SW 1271 (cell line): ENCODE measurements at places on chromosomes 5 and 9.

DNA sequence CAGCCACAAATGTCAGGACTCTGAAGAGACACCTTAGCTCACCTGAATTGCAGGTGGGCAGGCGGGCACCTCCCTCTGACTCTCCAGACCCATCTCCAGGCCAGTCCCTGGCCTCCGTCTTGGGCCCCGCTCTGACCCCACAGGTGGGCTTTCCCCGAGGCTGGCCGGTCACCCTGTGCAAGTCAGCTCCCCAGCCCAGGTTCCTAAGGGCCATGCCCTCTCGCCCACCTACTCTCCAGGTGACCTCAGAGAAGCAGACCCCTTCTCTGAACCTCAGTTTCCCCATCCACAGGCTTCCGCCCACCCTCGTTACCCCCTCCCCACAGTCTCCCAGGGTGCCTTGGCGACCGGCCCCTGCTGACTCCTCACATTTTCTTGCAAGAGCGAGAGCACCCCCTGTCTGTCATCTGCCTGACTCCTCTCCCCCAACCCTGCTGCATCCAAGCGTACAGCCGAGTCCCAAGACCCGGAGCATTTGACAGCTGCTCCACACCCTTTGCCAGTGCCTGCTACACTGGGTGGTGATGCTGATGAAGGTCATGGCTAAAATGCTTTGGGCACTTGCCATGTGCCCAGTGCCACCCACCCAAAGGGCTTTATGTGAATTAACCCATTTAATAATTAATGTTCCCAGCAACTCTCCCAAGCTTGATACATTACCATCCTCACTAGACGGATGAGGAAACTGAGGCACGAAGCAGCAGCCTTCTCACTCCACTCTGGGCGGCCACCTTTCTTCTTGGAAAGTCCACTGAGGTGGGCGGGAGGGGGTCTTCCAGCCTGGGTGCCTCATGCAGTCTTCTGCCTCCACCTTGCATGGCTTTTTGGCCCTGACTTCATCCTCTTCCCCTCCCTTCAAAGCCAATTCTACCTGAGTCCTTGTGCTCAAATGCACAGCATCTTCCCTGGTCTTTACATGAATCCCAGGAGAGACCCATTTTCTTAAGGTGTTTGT, 51.1 kb upstream of the ORM1 start:
- peak; percentile 8 for DNase-seq

GRCh38 chr5:170261528-170262043, 28.8 kb downstream of the C5orf58 start:
- no peak for DNase-seq

DNA sequence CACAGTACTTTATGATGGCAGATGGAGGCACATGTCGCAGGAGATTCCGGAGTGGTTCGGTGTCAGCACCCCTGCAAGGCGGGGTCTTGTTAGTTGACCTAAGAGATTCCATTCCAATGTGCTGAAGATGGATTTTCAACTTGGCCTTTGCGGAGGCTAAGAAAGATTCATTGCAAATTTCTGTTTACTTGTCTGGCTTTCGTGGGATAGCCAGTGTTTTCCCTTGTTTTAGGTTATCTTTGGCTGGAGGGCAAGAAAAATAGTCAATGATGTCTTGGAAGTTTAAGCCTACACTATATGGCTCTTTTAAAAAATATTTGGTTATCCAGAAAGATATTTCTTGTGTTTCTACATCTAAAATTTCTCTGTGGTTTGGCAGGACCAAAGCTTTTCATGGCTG, 123.6 kb upstream of the PTCH1 start:
- DNase-seq = no peak

- DNase-seq = no peak
Observed at GRCh38 chr5:111074244-111074643, 2.7 kb downstream of the TSLP start.

DNA sequence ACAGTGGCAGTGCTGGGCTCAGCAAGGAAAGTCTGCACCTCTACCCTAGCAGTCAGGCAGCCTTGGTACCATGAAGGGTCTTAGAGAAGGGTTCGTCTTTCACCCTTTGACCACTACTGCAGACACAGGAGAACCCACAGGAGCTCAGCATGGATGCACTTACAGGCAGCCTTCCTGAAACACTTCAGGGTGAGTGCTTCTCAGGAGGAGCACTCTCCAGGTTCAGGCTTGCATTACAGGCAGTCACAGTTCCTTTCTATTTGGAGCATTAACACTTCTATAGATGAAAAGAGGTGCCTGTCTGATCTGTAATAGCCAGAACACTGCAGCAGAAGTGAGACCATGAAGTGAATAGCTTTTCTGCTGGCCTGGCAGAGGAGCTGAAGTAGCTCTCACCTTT, 8.7 kb upstream of the CYLC2 start:
- DNase-seq = no peak

- no peak for DNase-seq
Observed at GRCh38 chr5:14408969-14409586, 172.5 kb upstream of the OTULINL start.

DNA sequence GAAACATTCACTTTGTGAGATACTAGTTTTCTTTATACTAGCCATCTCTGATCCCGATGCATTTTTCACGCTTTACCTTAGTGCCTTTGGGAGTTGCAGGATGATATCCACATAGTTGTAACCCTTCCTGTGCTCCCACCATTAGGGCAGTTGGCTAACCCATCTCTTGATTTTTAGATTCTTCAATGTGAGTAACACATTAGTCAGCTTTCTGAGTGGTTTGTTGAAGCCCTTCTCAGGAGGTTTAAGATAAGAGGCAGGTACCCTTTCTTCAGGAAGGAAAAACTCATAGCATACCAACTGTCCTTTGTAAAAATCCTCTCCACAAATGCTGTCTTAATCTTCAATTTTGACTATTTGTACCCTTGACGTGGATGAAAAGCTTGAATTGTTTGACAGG, 392.3 kb downstream of the DMAC1 start:
- no peak for DNase-seq

- no peak for DNase-seq
Observed at GRCh38 chr9:35203528-35203927, 41.7 kb downstream of the UNC13B start.

- no peak for DNase-seq
Observed at GRCh38 chr9:132980157-132980556, 1.7 kb downstream of the GFI1B start.

DNA sequence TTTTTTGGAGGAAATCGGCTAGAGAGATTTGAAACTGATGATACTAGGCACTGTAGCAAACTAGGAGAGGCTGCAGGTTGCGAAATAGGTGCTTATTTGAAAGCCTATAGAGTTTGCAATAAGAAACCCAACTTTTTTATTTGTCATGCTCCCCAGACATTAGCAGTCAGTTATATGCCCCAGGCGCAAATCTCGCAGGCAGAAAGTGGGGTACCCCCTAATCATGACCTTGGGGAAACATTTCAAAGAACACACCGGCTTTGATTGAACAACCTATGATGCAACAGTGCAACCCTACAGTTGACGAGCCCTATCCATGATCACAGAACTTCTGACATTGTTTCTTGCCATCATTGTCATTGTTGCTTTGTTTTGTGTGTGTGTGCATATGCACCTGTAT, 510.5 kb downstream of the RAB3C start:
- DNase-seq = no peak

- DNase-seq = no peak
Observed at GRCh38 chr9:99663856-99664255, 157.8 kb upstream of the NR4A3 start.

DNA sequence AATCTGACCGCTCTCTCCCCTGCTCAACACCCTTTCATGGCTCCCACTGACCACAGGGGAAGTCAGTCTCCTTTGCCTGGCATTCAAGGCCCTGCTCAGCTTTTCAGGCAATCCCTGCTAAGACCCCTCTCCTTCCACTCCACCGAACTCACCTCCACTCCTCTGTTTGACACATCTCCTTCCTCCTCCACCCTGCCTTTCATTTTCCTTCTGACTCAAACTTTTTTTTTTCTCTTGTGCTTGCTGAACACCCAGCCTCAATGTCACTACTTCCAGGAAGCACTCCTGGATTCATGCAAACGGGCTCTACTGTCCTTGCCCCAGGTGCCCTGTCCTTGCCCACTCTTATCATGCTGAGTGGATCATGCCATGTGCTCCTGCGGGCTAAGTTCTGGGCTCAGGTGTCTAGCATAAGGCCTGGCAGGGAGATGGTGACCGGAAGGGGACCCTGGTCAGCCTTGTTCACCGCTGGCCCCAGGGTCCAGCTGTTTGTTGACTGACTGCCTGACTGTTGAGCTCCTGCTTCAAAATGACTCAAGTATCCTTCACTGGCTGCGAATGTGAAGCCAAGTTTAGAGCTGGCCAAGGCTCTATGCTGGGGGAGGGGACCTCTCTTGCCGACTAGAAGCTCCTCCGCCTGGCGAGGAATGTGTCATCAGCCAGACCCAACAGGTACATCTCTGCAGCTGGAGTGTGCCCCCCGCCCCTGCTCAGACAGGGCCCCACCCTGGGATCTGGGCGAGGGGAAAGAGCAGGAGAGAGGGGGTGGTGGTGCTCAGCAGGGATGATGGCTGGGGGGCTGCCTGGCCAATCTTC, 6.2 kb downstream of the NR5A1 start:
- DNase-seq = no peak

- DNase-seq = no peak
Observed at GRCh38 chr5:8905021-8905420, 640.9 kb downstream of the SEMA5A start.

DNA sequence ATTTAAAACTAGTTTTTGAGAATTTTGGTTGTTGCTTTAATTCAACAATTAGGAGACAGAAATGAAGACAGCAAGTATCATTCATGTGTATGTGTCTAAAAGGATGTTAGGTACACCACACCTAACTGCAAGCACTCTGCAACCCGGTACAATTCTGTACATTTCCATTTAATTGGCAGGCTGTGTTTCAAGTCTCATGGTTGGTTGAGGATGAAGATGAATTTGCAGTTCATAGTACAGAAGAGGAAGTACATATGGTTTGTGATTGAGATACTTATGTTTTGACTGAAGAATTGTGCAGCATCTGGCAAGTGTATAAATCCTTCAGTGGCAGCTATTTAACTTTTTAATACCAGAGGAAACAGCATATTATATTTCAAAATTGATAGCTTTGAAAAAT, 628.7 kb upstream of the ZNF608 start:
- no peak for DNase-seq

DNA sequence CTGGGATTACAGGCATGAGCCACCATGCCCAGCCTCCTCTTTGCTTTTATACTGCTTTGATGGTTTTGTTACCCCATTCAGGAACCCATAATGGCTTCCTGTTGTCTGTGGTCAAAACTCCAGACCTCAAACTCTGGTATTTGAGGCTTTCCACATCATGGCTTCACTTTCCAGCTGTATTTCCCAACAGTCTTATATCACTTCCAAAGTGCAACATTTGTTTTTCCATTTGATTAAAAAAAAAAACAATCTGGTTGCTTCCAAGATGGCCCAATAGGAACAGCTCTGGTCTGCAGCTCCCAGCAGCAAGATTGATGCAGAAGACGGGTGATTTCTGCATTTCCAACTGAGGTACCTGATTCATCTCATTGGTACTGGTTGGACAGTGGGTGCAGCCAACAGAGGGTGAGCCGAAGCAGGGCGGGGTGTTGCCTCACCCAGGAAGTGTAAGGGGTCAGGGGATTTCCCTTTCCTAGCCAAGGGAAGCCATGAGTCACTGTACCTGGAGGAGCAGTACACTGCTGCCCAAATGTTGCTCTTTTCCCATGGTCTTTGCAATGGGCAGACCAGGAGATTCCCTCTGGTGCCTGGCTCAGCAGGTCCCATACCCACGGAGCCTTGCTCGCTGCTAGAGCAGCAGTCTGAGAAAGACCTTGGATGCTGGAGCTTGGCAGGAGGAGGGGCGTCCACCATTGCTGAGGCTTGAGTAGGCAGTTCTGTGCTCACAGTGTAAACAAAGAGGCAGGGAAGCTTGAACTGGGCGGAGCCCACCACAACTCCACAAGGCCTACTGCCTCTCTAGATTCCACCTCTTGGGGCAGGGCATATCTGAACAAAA, 458.4 kb downstream of the KDM4C start:
- no peak for DNase-seq

DNA sequence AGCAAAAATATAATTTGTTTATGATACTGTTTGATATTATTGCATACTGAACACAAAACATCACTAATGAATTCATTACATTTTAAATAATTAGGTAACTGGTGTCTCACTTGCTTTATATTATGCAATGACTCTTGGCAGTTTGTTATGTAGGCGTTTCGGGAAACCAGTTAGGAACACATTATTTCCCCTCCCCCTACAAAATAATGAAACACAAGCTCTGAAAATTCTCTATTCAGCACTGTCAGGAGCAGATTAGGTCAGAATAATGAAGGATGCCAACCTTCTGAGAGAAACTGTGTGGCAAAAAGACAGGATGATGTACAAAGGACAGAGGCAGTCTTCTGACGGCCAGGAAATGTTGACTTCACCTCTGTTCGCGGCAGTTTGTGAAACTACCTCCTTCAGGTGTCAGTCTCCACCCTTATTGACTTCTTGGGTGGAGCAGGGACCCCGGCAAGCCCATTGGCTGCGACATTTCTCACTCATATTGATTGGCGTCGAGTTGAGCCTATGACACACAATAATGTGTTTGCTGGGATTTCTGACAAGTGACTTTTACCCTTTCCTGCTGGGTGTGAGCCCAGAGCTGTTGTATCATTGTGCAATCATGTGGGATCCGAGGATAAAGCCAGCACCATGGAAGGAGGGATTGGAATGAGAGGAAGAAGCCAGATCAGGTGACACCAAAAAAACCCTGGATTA, 33.9 kb downstream of the SH3PXD2B start:
- no peak for DNase-seq

- DNase-seq = no peak
Observed at GRCh38 chr5:67214036-67214435, 17.4 kb upstream of the CD180 start.

- peak; percentile 28 for DNase-seq
Observed at GRCh38 chr5:14153932-14154731, 11.0 kb downstream of the TRIO start.

- no peak for DNase-seq
Observed at GRCh38 chr9:33329979-33330378, 39.7 kb downstream of the NFX1 start.

DNA sequence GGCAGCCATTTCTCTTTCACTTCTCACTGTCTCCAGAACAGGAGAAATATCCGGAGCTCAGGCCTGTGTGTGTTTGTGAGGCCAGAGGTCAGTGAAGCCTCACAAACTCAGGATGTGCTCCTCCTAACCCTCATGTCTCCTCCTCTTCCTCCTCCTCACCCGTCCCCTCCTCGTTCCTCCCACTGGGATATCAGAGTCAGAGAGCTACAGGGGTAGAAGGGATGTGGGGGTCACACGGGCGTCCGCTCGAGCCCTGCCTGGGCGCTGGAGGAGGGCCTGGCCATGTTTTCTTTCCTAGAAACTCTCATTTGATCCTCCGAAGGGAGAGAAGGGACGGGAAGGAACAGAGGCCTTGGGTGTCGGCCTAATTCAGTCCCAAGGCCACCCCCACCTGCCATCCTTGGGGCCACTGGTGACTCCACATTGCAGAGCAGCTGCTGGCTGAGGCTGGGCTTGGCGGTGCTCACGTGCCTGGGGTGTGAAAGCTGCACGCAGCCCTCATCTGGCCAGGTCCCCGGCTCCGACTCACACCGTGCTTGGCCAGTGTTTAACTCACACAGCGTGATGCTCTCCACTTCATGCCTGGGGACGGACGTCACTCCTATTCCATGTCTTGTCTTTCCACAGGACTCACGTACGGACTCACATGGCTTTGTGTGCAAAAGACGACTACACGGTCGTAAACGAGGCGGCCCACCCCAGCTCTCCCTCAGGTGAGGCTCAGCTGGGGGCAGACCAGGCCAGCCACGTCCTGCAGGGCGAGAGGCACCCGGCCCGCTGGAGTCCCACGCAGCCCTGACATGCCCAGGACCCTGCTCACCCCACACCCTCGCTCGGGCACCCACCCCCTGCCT, 22.6 kb upstream of the SLC6A19 start:
- DNase-seq = no peak

GRCh38 chr5:131877873-131878272, 67.6 kb downstream of the MEIKIN start:
- DNase-seq = no peak

GRCh38 chr9:99326112-99326916, 104.2 kb downstream of the SEC61B start:
- DNase-seq = no peak
